ENCODE measurements at places on chromosomes 2 and 18.

- no peak for DNase-seq
These were observed 771 bp upstream of the IGFBP2 start for GRCh38 chr2:216632346-216632951.

GRCh38 chr2:60581433-60582282, 28.2 kb upstream of the BCL11A start:
- peak; percentile 79 for DNase-seq

DNA sequence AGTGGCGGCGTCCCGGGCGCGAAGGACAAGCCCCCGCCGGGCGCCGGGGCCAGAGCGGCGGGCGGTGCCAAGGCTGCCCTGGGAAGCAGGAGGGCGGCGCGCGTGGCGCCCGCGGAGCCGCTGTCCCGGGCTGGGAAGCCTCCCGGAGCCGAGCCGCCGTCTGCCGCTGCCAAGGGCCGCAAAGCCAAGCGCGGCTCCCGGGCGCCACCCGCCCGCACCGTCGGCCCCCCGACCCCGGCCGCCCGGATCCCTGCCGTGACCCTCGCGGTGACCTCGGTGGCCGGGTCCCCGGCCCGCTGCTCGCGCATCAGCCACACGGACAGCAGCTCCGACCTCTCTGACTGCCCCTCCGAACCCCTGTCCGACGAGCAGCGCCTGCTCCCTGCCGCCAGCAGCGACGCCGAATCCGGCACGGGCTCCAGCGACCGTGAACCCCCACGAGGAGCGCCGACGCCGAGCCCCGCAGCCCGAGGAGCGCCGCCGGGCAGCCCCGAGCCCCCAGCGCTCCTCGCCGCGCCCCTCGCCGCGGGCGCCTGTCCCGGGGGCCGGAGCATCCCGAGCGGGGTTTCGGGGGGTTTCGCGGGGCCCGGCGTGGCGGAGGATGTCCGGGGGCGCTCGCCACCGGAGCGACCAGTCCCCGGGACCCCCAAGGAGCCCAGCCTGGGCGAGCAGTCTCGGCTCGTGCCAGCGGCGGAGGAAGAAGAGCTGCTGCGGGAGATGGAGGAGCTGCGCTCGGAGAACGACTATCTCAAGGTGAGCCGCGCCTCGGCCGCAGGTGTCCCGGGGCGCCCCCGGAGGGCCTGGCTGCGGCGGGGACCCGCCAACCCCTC, 820 bp downstream of the MTCL1 start:
- DNase-seq: no peak

DNA sequence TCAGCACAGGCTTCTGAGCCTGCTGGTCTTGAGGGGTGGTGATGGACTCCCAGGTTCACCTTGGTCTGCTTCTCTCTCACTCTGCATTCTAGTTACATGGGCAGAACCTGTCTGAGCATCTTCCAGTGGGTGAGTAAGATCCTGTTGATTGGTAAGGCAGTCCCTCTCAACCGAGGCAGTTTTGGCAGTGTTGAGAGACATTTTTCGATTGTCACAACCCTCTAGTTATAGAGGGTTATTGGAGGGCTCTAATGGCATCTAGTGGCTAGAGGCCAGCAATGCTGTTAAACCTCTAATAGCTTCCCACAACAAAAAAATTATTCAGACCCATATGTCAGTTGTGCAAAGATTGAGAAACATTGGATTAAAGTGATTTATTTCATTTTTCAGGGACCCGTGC, 9.3 kb upstream of the MGAT5 start:
- no peak for DNase-seq

GRCh38 chr2:86815611-86816010, 24.9 kb upstream of the CD8A start:
- no peak for DNase-seq

GRCh38 chr2:27494944-27495554, at the start of gene FNDC4:
Gene FNDC4 (minus strand): TSS chr2:27495200. CDS start chr2:27494679, 521 bp downstream.
- no peak for DNase-seq

DNA sequence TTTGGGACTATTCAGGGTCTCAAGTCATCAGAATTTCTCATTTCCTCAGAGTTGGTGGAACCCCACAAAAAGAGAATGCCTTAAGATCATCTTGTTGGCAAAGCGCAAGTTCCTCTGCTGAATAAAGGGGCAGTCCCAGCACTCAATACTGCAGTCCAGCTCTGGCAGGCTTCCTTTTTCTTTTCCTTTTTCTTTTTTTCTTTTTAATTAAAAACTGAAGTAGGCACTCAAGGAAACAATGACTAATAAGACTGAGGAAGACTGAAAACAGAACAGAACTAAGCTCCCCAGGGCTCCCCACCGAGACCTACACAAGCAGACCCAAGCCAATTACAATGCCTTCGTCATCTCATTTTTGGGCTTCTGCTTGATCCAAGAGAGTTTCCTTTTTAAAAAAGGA, 82.0 kb downstream of the STK39 start:
- no peak for DNase-seq

GRCh38 chr2:114614592-114614991, 172.2 kb downstream of the DPP10 start:
- DNase-seq: no peak

GRCh38 chr2:6355886-6356761, 509.6 kb downstream of the CMPK2 start:
- DNase-seq: no peak

GRCh38 chr18:79788734-79789085, 9.0 kb upstream of the KCNG2 start:
- DNase-seq: no peak

All from hypothalamus (tissue), 51 donors.